ENCODE measurements at places on chromosomes 2 and 18. TPM values are rescaled to one million over a fixed set of nuclear protein-coding genes. Genes with fewer than 3 reads are reported as not detected.

EVA1A gene
- not detected for total RNA-seq

CHRND gene
- not detected for total RNA-seq

HMSD gene
- total RNA-seq: 1.2 TPM

PMAIP1 gene
- 24.1 TPM for total RNA-seq

ALKAL2 gene
- 0.80 TPM for total RNA-seq

BMPR2 gene
- total RNA-seq: 6.5 TPM

CDH20 gene
- total RNA-seq: not detected

CIDEA gene
- total RNA-seq: not detected

ADAM23 gene
- total RNA-seq: 0.18 TPM

ZC3H6 gene
- total RNA-seq: 9.2 TPM

TBR1 gene
- 0.05 TPM for total RNA-seq
